ENCODE measurements at places on chromosomes 1 and 21. TPM values are rescaled to one million over a fixed set of nuclear protein-coding genes. Genes with fewer than 3 reads are reported as not detected.

DNA sequence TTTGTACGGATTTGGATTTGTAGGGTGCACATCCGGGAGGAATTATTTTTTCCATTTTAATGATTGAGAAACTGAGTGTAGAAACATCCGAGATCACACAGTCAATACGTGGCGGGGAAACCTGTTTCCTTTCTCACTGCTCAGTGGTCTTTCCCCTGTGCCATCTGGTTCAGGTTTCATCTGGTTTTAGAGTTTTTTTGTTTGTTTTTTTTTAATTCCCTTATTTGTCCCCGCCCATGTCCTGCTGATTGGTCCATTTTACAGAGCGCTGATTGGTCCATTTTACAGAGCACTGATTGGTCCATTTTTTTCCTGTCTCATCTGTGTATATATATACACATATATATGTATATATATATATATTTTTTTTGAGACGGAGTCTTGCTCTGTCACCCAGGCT, 6.0 kb downstream of the TRPM2 start:
- H3K36me3 ChIP-seq = peaks cover 6% of the 10 kb centered on the region
- no peak for DNase-seq
- no peak overlapping the region for H3K4me3 ChIP-seq
- no peaks in the 10 kb centered on the region for H3K4me1 ChIP-seq
- no peak overlapping the region for H3K27ac ChIP-seq
- peaks cover 9% of the 10 kb centered on the region for H3K27me3 ChIP-seq

DNA sequence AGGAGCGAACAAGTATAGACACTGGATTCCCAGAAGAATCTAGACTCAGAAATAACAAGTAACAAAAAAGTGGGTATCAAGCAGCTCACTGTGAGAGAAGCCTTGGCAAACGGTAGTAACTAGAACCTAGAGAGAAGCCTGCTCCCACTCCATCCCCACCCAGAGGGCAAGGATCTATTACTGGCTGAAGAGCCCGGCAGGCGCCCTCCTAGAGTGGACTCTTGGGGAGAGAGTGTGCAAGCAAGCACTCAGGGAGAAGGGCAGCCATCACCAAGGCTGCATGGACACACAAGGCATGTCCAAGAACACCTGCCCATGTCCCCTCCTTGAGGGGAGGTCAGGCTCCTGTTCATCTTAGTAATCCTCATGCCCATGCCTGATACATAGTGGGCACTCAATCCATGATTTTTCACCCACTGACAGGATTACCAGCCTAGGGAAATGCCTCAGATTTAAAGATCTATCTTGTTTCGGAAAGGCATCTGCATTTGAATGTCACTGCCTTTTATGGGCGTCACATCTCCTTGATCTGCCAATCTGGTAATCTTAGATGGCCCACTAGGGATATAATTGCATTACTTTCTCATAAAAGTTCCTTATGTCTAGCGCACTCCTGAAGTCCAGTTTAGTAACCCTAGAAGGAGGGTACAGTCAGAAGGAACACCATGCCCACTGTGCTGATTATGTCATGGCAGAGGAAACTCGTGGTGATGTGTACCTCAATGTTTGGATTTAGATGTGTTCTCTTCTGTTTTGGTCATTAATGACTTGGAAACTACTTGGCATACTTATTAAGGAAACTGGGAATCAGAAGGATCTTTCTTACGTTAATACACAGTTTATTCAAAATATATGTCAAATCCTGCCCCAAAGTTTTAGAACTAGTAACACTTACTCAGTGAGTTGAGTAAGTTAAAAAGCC, 14.4 kb downstream of the CNN3 start:
- H3K27me3 ChIP-seq = no peaks in the 10 kb centered on the region
- DNase-seq = no peak
- peaks cover 62% of the 10 kb centered on the region for H3K4me1 ChIP-seq
- H3K27ac ChIP-seq = peak overlapping the region; percentile 15
- peaks cover 14% of the 10 kb centered on the region for H3K36me3 ChIP-seq

- peaks cover 31% of the 10 kb centered on the region for H3K36me3 ChIP-seq
- H3K4me1 ChIP-seq = peaks cover 77% of the 10 kb centered on the region
- H3K27ac ChIP-seq = peak overlapping the region; percentile 36
- no peak for DNase-seq
- no peaks in the 10 kb centered on the region for H3K27me3 ChIP-seq
- no peak overlapping the region for H3K4me3 ChIP-seq
These were observed 46.2 kb downstream of the DDR2 start for GRCh38 chr1:162678439-162678838.

DNA sequence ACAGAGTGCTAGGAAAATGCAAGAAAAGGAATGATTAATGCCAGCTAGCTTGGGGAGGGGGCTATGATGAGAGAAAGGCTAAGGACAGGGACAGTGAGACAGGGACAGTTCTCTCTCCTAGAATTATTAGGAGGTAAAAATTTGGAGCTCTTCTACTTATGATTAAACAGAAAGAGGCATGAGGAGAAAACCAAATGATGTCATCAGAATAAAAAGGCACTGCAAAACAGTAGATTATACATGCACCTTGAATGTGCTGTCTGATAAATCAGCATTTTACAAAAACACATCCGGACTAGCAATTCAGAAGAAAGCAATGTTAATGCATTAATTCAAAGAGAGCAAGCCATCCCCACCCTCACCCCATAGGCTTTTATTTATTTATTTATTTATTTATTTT, 277.5 kb downstream of the RGS7 start:
- H3K27me3 ChIP-seq = no peaks in the 10 kb centered on the region
- H3K4me1 ChIP-seq = peaks cover 41% of the 10 kb centered on the region
- no peak overlapping the region for H3K4me3 ChIP-seq
- DNase-seq = no peak

DNA sequence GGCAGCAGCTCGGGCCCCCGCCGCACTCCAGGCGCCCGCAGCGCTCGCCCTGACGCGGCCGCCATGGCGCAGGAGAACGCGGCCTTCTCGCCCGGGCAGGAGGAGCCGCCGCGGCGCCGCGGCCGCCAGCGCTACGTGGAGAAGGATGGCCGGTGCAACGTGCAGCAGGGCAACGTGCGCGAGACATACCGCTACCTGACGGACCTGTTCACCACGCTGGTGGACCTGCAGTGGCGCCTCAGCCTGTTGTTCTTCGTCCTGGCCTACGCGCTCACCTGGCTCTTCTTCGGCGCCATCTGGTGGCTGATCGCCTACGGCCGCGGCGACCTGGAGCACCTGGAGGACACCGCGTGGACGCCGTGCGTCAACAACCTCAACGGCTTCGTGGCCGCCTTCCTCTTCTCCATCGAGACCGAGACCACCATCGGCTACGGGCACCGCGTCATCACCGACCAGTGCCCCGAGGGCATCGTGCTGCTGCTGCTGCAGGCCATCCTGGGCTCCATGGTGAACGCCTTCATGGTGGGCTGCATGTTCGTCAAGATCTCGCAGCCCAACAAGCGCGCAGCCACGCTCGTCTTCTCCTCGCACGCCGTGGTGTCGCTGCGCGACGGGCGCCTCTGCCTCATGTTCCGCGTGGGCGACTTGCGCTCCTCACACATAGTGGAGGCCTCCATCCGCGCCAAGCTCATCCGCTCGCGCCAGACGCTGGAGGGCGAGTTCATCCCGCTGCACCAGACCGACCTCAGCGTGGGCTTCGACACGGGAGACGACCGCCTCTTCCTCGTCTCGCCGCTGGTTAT, 2.8 kb downstream of the KCNJ9 start:
- H3K27ac ChIP-seq = no peak overlapping the region
- peaks cover 8% of the 10 kb centered on the region for H3K36me3 ChIP-seq
- peaks cover 16% of the 10 kb centered on the region for H3K4me1 ChIP-seq
- peak overlapping the region; percentile 52 for H3K4me3 ChIP-seq

DNA sequence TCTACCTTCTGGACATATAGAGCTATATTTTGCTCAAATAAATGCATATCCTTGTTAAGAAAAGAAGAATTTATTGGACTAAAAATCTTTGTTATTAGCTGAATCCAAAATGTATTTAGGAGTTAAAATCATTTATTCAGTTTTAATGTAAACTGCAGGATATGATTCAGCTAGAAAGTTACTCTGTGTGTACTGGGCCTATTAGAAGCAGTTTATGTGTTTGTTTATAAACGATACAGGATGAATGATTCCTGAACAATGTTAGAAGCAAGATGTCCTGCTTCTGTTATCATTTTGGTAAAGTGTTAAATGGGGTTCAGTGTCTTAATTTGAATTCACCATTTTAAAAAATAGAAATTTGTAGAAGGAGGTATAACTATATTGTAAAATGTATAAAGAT, 549.2 kb upstream of the ZRANB2 start:
- H3K27ac ChIP-seq = no peak overlapping the region
- no peak for DNase-seq
- H3K27me3 ChIP-seq = no peaks in the 10 kb centered on the region
- no peaks in the 10 kb centered on the region for H3K4me1 ChIP-seq
- H3K4me3 ChIP-seq = no peak overlapping the region

GRCh38 chr1:73635021-73635420, 563.0 kb downstream of the LRRIQ3 start:
- peaks cover 10% of the 10 kb centered on the region for H3K27me3 ChIP-seq
- H3K4me3 ChIP-seq = no peak overlapping the region
- H3K27ac ChIP-seq = no peak overlapping the region
- H3K36me3 ChIP-seq = no peaks in the 10 kb centered on the region
- no peaks in the 10 kb centered on the region for H3K4me1 ChIP-seq

GRCh38 chr21:39217356-39218081, 34.3 kb upstream of the PSMG1 start:
- H3K4me1 ChIP-seq = no peaks in the 10 kb centered on the region
- no peak overlapping the region for H3K4me3 ChIP-seq
- peaks cover 46% of the 10 kb centered on the region for H3K36me3 ChIP-seq
- no peak for DNase-seq
- no peak overlapping the region for H3K27ac ChIP-seq
- H3K27me3 ChIP-seq = no peaks in the 10 kb centered on the region

- H3K4me3 ChIP-seq = no peak overlapping the region
- peaks cover 3% of the 10 kb centered on the region for H3K27me3 ChIP-seq
- peaks cover 14% of the 10 kb centered on the region for H3K4me1 ChIP-seq
- peak overlapping the region; percentile 50 for H3K27ac ChIP-seq
- DNase-seq = no peak
- no peaks in the 10 kb centered on the region for H3K36me3 ChIP-seq
These were observed 20.1 kb downstream of the UBE2U start for GRCh38 chr1:64223329-64224151.

DNA sequence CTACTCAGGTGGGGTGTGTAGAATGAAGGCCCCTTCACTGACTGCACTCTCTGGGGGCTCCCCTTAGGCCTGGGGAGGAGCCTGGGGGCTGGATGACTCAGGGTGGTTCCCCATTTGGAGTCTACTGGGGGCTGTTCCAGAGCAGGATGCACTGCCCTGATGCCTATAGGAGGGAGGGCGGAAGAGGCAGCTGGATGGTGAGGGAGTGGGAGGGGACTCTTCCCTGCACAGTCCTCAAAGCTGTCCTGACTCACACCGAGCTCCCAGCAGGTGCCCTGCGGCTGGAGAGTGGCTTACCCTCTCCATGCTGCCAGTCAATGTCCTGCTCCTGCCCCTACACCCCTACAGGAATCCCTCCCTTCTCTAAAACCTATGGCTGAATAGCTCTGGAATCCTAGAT, 204.4 kb downstream of the TRABD2B start:
- no peak overlapping the region for H3K27ac ChIP-seq
- DNase-seq = no peak
- peaks cover 9% of the 10 kb centered on the region for H3K27me3 ChIP-seq
- H3K36me3 ChIP-seq = no peaks in the 10 kb centered on the region
- no peak overlapping the region for H3K4me3 ChIP-seq

- H3K4me3 ChIP-seq = no peak overlapping the region
- no peak overlapping the region for H3K27ac ChIP-seq
- no peak for DNase-seq
- peaks cover 16% of the 10 kb centered on the region for H3K4me1 ChIP-seq
- H3K27me3 ChIP-seq = no peaks in the 10 kb centered on the region
These were observed 15.0 kb downstream of the NFIA start for GRCh38 chr1:61097317-61097716.

- H3K27ac ChIP-seq = no peak overlapping the region
- DNase-seq = no peak
- H3K36me3 ChIP-seq = no peaks in the 10 kb centered on the region
- H3K27me3 ChIP-seq = peaks cover 13% of the 10 kb centered on the region
- H3K4me1 ChIP-seq = no peaks in the 10 kb centered on the region
These were observed 114.2 kb downstream of the FCRL5 start for GRCh38 chr1:157438146-157438545.

DNA sequence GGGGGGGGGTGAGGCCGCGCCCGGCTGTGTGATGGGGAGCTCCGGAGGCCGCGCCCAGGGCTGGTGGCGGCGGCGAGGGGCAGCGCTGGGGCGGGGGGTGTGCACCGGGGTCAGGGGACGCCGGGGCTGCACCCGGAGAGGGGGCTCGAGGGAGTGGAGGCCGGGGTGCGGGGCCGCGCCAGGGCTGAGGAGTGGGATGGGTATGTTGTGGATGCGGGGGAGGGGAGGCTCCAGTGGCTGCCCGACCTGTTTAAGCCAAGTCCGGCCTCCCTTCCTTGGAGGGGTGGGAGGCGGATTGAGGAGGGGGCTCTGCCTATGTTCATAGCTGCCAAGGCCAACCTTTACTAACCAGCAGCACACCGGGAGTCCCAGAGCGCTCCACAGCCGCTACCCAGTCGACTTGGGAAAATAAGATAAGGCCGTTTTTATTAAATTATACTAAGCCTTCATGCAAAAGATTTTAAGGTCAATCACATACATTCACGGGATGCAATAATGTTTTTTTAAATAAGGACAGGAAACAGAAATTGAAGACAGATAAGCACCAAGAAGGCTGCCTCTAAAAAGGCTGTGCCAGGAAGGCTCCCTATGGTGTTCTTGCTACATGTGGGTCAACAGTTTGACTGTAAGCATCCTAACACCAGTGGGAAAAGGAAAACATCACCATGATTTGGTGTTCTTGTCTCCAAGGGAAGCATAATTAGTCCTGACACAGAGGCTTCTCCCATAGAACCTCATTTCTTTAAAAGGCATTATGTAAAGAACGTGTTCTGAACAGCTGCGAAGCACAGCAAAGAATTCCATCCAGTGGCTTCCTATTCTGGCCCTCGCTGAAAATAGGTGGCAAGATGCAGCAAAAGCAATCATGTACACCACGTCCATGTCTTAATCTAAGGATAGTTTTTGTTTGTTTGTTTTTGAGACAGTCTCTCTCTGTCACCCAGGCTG, 626 bp upstream of the HLCS start:
- H3K4me1 ChIP-seq = peaks cover 12% of the 10 kb centered on the region
- H3K27ac ChIP-seq = peak overlapping the region; percentile 87
- no peaks in the 10 kb centered on the region for H3K27me3 ChIP-seq
- H3K36me3 ChIP-seq = peaks cover 5% of the 10 kb centered on the region

Gene CLCA4
- total RNA-seq = not detected

Gene RPF1
- total RNA-seq = 23.4 TPM

Gene PCBP3
- 9.0 TPM for total RNA-seq

Gene HEYL
- 1.4 TPM for total RNA-seq

Gene LRRC53
- not detected for total RNA-seq

Gene DUSP23
- 10.5 TPM for total RNA-seq

Gene ABCG1
- 16.5 TPM for total RNA-seq

Gene CCDC190
- 1.1 TPM for total RNA-seq

Gene UTS2
- not detected for total RNA-seq

Gene AIM2
- total RNA-seq = not detected

Gene PLXNA2
- total RNA-seq = 20.5 TPM

Gene TCHH
- not detected for total RNA-seq
